Left cardiac atrium (tissue), 4 donors: ENCODE measurements at places on chromosomes 1 and 21. TPM values are rescaled to one million over a fixed set of nuclear protein-coding genes. Genes with fewer than 3 reads are reported as not detected.

- DNase-seq: no peak
Measured at GRCh38 chr1:205072881-205073280, 11.4 kb downstream of the TMEM81 start.

DNA sequence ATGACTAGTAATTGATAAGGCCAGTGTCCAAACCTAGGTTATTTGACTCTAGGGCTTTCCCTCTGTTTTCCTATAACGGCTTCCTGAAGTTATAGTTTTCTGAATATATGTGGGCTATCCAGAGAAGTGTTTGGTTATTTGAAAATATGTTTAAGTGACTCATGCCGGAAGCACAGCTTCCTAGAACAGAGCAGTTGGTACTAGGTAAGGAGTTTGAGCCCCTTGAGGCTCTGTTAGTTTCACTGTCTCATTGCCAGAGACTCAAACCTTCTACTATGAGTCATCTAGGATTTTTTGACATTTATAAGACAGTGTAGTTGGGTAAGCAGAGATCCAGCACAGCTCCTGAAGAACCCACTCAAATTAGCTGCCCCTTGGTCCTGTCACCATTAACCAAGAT lies 27.1 kb upstream of the LEPR start:
- DNase-seq: no peak

DNA sequence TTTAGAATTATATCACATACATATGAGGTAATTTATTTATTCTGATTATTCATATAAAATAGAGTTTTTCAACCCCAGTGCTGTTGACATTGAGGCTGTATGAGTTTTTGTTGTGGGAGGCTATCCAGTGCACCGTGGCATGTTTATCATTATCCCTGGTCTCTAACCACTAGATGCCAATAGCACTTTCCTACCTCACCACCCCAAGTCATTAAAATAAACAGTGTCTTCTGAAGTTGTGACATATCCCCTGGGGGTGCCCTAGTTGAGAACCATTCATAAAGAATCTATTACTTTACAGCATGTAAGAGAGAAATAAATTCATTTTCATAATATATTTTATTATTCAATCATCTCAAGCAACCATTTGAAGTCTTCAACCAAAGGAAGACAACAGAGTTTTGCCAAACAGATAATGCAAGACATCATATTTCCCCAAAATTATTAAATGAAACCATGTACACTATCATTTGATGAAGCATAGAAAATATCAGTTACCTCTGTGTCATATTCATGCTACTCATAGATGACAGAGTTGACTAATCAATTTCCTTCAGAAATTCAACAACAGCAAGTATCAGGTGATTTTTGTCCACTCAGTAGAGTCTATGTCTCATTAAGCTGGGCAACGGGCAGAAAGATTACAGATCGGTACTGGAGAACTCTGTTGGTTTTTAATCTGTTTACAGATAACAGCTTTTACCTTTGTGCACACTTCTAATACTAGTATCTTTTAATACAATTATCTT lies 39.5 kb upstream of the RGS1 start:
- DNase-seq: no peak

GRCh38 chr21:14857529-14857928 lies 207.3 kb downstream of the NRIP1 start:
- DNase-seq: no peak

DNA sequence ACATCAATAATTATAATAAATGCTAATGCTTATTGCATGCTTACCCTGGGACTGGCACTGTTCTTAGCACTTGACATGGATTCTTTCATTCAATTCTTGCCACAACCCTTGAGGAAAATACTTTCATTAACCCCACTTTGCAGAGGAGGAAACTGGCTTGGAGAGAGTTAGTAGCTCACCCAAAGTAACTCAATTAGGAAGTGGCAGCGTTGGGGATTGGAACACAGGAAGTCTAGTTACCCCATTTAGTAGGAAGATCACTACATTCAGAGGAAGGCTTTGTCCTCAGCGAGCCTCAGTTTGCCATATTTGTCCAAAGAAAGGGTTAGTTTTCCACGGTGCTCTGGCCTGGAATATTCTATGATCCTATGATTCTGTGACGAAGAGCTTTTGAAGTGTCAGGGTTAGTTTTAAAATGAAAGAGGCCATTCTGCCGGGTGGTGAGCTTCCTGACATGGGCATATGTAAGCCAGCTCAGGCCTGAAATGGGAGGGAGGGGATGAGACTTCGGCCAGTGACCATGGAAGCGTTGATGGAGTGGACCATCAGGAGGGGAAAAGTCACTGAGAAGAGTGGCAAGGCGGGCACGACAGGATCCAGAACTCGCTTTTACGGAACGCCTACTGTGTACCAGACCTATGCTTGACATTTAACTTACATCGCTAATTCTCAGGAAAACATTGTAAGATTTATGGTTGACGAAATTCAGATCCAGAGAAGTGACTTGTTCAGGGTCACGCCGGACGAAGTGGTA lies 28.2 kb upstream of the EPB41 start:
- no peak for DNase-seq

The CBR3 gene
- total RNA-seq: 4.9 TPM

The HAO2 gene
- not detected for total RNA-seq

The MROH9 gene
- total RNA-seq: not detected

The PPIH gene
- 24.4 TPM for total RNA-seq

The GPR37L1 gene
- 0.21 TPM for total RNA-seq
